Sciatic nerve (tissue), 2 donors: ENCODE measurements at places on chromosomes 4 and X.

DNA sequence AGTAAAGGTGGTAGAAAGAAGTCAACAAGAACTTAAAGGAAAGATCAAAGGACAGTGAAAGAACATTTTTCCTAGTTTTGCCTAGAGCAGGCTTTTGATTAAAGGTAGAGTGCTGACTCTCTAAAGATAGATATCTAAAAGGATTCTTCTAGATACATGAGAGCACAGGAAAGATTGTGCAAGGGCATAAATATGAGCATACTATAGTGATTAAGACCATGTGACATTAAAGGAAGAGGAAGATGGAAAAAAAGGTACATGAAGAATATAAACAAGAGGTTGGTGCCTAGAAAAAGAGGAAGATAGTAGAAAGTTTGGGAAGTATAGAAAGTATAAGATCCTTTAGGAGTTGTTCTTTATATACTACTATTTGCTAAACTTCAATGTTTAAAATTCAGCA is 26.1 kb upstream of the TET2 start:
- no peak for DNase-seq

DNA sequence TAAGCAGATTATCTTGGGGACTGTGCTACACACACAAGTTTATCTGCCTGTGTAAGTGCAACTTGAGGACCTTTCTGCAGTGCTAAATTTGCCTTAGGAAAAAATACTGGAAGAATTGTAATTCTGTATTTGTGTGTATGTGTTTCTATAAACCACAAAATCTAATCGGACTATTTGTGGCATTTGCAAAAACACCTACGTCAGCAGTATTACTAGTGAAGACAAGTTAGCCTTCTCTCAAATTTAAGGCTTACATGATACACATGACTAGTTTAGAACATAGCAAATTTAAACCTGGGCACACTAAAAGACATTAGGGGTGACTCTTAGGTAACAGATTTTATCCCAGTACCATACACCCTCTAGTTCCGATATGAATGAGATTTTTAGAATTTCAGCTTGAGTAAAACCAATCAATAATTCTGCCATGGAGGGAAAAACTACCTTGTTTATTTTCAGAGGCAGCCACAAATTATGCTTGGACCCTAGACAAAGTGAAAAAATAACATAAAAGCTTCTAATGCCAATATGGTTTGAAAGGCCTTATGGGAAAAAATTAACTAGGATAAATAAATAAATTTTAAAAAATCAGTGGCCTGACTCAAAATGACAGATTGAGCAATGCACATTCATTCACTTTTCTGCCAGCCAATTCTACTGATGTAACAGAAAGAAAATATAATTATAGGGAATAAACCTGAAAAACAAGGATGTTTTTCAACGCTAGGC is 176.4 kb downstream of the SNCA start:
- DNase-seq: no peak

- DNase-seq: no peak
Observed at GRCh38 chr4:3128058-3128457, 53.6 kb downstream of the HTT start.

DNA sequence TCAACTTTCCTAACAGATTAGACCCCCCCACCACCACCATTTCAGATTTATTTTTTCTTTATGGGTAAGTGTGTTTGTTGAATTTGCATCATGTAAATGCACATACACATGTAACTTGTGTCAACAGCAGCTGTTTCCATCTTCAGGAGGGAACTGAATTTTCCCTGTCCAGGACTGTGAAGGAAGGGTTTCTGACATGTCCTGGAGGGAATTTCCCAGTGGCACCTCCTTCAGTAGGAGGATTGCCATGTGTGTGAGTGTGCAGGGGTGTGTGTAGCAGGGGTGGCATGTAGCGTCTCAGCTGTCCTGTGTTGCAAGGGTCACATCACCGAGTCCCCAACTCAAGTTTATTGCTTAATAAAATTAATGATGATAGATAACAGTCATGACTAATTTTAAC is 19.7 kb downstream of the HERC6 start:
- no peak for DNase-seq

GRCh38 chrX:16839219-16839851 is 30.8 kb downstream of the RBBP7 start:
- no peak for DNase-seq

DNA sequence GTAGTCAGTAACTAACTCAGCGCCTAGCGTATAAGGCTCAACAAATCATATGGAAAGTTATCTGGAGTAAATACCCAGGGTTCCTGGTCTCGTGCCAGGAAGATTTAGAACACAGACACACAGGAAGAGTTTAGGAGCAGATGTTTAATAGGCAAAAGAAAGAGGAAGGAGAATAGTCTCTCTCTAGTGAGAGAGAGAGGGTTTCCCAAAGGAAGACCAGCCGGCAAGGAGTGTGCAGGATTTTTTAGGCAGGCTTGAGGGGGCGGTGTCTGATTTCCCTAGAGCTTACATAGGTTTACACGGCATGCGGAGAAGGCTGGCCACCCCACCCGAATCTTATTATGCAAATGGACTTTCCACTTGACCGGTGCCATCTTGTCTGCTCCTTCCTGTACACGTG is 284.0 kb upstream of the FRG1 start:
- DNase-seq: no peak

DNA sequence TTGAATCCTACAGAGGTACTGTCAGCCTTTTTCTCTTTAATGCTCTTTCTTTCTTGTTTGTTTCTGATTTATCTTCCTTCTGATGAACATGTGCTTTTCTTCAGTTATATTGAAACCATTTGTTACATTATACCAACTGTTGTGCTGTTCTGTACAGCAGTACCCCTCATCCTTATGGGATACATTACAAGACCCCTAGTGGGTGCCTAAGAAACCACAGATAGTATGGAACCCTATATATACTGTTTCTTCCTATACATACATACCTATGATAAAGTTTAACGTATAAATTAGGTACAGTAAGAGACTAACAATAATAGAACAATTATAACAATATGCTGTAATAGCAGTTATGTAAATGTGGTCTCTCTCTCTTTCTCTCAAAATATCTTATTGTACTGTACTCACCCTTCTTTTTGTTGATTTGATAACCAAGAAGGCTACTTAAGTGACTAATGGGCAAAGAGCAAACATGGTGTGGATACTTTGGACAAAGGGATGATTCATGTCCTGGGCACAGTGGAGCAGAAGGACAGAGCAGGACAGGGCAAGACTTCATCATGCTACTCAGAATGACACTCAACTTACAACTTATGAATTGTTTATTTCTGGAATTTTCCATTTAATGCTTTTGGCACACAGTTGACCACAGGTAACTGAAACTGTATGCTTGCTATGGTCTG is 10.7 kb upstream of the YIPF7 start:
- no peak for DNase-seq

- DNase-seq: no peak
Observed at GRCh38 chr4:146435962-146436361, 85.8 kb downstream of the SLC10A7 start.

DNA sequence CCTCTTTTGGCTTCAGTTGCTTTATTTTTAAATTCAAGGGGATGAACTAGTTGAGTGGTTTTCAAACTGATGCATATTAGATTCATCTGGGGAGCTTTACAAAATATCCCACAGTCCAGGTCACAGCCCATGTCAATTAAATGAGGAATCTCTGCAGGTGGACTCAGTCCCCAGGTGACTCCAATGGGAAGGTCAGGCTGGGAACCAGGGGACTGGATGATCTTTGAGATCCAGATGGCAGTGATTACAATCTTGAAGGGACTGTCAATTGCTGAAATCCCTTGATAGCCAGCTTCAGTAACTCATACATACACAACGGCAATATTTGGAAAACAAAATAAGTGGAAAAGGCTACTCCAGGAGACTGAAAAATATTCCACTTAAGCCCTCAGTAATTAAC is 7.0 kb downstream of the ADH1B start:
- DNase-seq: no peak

DNA sequence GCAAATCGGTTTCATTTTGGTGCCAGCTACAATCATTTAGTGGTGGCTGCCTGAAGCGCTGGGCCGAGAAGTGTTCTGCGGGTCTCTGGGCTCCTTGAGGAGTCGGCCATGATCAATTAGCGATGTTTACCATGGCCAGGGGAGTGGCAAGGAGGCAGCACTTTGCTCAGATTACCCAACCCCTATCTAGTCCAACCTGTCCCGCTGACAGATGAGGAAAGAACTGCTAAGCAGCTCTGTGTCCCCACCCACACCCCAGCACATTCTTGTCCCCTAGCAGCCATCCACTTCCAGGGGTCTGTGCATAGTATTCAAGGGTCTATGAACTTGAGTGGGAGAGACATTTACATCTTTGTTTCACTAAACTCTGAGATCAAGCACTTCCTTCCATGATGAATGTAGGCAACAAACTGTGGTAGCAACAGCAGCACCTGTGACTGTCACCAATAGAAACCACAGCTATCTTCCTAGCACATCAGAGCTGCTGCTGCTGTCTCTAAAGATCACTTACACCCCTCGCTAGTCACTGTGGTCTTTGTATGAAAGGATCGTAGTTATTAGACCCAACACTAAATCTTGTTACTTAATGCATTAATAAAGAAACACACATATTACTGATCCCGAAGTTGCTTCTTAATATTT is 331.6 kb downstream of the BCOR start:
- DNase-seq: no peak

DNA sequence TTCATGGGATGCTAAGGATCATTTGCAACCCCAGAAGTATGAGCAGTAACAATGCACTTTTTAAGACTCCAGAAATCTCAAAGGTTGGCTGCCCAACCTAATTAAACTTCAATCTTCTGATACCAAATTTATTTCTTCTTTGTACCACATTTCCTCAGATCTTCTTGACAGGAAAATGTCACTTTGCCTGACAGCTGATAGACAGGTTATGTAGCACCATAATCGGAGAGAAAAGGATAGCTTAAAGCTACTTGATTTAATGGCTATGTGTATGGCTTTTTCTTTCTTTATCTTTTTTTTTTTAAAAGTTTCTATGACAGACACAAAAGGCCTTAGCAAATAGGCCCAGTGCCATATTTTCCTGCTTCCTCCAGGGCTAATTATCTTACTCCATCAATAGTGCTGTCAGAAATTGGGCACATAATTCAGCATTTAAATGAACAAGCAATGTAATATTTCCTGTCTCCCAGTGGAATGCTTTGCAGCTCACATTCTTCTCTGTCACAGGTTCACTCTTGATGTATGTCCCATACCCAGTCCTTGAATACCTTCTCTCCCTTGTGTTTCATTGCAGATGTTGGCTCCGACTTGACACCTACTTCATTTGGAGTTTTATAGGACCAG is 795.7 kb downstream of the ADGRL3 start:
- no peak for DNase-seq

DNA sequence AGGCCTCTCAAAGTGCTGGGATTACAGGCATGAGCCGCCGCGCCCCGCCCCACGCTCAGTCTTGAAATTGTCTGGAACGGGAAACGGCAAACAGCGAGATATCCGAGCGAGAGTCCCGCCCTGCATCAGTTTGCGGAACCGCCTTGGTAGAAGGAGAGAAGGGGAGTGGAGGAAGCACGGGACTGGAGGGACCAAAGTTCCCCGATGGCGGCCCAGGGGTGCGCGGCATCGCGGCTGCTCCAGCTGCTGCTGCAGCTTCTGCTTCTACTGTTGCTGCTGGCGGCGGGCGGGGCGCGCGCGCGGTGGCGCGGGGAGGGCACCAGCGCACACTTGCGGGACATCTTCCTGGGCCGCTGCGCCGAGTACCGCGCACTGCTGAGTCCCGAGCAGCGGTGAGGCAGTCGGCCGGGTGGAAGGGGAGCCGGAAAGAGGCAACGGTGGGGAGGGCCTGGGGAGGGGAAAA is at the start of gene BST1:
BST1 (plus strand) TSS at position 125 of the 463 bp plus-strand sequence; CDS start at position 205, 80 bp downstream.
- DNase-seq: peak; percentile 79

GRCh38 chrX:10855845-10856244 is 235.5 kb upstream of the MID1 start:
- no peak for DNase-seq

DNA sequence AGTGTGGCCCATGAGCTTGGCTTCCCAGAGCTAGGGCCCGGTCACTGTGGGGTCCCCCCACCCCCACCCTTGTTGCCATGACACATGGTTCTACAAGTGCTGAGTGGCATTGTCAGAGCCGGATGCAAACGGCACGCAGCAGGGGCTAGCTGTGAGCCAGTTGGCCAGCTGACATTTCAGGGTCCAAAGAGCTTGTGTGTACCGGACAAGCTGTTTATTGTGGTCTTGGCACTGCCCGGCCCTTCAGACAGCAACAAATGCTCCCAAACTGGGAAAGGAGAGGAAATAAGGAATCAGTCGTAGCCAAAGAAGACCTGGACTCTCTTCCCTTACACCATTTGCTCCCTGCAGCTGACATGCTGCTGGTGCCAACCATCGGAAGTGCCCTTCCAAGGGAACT is 36.8 kb downstream of the TSC22D3 start:
- DNase-seq: no peak

- no peak for DNase-seq
Observed at GRCh38 chrX:48569958-48570357, 4.3 kb upstream of the RBM3 start.

DNA sequence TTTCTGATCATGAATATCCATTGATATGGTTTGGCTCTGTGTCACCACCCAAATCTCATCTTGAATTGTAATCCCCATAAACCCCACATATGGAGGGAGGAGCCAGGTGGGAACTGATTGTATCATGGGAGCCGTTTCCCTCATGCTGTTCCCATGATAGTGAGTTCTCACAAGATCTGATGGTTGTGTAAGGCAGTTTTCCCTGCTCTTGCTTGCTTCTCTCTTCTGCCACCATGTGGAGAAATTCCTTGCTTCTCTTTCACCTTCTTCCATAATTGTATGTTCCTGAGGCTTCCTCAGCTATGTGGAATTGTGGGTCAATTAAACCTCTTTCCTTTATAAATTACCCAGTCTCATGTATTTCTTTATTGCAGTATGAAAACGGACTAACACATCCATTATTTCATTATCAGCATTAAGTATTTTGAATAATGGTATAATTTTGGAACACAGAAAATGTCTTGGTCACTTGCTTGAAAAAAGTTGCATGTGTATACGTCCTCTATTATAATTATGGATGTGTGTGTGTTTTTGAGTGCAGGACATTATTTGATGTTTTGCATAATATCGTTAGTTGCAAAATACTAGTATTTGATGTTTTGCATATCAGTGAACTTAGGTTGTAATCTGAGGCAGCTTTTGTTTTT is 334.6 kb downstream of the PCDH10 start:
- no peak for DNase-seq

- no peak for DNase-seq
Observed at GRCh38 chrX:140733766-140734342, 24.3 kb downstream of the LINC00632 start.

DNA sequence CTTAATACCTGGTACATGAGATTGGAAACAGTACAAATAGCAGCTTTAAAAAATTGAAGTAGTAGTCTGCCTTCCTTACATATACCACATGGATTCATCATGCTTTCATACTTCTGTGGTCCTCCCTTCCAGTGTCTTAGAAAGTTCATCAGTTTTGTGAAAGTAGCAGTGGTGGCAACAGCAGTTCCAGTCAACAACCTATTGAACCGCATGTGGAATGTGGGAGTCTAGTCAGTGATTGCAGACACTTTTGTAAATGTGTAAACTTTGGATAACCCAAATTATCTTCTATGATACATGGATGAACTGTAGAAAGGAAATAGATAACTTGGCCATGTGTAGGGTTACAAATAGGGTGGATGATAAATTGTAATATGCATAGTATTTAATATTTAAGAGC is 34.1 kb downstream of the FNIP2 start:
- no peak for DNase-seq

- DNase-seq: no peak
Observed at GRCh38 chr4:56426273-56426672, 9.1 kb downstream of the PPAT start.

- DNase-seq: no peak
Observed at GRCh38 chr4:115433491-115433890, 320.1 kb upstream of the NDST4 start.
